ENCODE measurements at places on chromosomes 7 and 10.
A peak's percentile ranks its signal among the peaks of the same experiment; 100 is the strongest.

DNA sequence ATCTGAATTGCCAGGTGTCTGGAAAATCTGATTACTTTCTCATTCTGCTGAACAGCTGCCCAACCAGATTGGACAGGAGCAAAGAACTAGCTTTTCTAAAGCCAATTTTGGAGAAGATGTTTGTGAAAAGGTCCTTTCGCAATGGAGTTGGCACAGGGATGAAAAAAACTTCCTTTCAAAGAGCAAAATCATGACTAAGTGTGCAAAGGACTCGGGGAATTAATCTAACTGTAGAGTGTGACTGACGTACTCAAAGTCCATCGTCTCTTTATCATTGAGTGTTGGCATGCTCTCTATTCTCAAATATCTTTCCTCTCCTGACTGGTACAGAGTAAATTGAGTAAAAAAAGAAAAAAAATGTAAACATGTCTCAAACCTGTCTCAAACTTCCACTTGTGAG is 3.3 kb downstream of the NPS start:
- no peak for DNase-seq

GRCh38 chr7:139575338-139575680 is 51.8 kb downstream of the CLEC2L start:
- no peak for DNase-seq

- DNase-seq: no peak
These were observed at the start of gene TBXAS1 for GRCh38 chr7:139829025-139829774. TSS of gene TBXAS1 (plus strand) at chr7:139829264. CDS start at chr7:139829391, 127 bp downstream.

DNA sequence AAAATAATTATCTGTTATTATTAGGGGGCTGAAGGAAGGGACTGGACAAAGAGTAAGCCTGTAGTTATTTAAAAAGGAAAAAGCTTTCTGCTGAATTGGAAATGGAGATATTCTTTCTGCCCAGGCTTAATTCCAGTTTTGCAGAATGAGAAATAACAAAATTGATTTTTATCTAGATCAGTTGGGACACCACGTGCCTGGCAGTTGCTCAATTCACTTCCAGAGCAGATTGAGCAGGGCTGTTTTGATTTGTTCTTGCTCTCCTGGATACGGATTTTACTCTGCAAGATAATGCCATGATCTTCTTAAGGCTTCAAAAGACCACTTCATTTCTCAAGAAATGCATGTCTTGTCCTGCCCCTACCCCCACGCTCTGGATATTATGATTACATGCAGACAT is 524.3 kb downstream of the TCERG1L start:
- no peak for DNase-seq

DNA sequence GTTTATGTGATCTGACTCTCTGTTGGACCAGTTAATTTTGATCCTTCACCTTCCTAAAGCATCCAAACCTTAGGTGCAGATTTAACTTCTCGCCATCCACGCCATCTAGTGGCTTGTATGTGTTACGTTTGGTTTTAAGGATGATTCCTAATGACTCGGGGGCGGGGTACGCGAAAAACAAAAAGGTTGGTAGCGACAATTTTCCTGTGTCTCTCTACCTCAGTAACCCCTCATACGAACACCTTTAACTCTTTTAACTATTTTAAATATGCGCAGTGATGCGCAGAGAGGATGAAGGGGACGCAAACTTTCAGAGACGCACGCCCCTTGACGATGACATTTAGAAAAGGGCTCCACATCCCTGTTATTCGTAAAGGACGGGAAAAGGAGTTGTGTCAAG is 714 bp upstream of the KCND2 start:
- DNase-seq: no peak

DNA sequence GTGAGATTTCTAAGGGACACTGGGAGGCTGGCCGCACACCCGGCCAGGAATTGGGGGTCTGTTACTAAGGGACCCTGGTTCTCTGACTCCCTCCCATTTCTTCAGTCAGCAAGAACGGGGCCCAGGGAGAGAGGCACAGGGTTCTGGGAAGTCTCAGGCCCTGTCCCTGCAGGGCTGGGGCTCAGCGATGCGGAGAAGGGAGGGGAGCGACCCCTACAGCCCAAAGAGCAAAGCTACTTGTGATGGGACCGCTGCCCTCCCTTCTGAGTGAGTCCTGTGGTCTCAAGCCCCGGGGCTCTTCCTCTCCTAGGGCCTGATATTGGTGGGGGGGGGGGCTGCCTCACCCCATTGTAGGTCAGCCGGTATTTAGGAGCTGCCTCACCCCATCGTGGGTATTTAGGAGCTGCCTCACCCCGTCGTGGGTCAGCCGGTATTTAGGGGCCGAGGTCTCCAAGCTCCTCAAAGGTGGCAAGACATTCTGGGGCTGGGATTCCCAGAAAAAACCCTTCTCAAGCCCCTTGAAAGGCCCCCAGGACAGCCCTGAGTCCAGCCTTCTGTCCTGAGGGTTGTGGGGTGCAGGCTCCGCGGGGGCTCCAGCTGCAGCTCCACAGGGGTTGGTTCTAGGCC is 16.9 kb upstream of the NKX6-2 start:
- DNase-seq: no peak

GRCh38 chr7:2116989-2117591 is 115.7 kb downstream of the MAD1L1 start:
- peak; percentile 63 for DNase-seq

DNA sequence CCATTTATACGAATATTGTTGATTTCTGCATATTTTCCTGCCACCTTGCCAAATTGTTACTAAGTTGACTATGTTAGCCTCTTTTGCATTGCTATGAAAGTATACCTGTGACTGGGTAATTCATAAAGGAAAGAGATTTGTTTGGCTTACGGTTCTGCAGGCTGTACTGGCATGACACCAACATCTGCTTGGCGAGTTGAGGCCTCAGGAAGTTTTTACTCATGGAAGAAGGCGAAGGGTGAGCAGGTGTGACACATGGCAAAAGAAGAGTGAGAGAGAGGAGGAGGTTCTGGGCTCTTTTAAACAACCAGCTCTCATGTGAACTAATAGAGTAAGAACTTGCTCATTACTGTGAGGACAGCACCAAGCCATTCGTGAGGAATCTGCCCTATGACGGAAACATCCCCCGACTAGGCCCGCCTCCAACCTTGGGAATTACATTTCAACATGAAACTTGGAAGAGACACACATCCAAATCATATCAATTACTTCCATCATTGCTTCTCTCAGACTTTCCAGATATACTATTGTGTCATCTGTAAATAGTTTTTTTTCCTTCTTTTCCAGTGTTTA is 8.4 kb downstream of the RALA start:
- no peak for DNase-seq

GRCh38 chr7:55552320-55553023 is 19.8 kb downstream of the VOPP1 start:
- no peak for DNase-seq

- no peak for DNase-seq
These were observed 173.5 kb downstream of the ELMO1 start for GRCh38 chr7:37275078-37275710.

DNA sequence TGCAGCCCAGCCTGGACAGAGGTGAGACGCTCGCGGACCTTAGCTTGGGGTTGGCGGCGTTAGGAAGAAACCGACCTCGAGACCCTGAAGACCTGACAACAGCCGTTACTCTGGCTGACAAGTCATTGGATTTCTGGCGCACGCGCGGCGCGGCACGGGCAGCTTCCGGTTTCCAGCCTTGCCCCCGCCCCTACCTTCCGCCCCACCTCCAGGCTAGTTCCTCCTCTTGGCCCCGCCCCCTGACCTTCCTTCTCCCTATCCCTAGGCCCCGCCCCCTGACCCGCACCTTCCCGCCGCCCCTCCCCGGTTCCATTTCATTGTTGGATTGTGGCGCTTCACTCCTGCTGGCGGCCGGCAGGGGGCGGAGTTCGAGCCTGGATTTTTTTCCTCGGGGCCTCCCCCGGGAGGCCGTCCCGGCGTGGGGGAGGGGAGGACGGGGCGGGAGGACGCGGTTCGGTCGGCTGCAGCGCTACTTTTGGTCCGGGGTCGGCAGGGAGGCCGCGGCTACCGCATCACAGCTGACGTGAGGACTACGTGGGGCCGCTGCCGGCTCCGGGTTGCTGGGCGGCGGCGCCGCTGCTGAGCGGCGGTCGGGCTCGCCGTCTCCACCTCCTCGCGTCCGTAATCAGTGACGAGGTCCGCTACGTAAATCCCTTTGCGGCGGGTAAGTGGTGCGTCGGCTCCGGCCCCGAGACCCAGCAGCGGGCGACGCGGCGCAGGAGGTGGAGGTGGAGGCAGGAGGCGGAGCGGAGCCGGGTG is at the start of gene CREM:
TSS of gene CREM (plus strand) at position 317 of the 759 bp plus-strand sequence. CDS start 10,990 bp downstream, outside the sequence.
- peak; percentile 96 for DNase-seq

DNA sequence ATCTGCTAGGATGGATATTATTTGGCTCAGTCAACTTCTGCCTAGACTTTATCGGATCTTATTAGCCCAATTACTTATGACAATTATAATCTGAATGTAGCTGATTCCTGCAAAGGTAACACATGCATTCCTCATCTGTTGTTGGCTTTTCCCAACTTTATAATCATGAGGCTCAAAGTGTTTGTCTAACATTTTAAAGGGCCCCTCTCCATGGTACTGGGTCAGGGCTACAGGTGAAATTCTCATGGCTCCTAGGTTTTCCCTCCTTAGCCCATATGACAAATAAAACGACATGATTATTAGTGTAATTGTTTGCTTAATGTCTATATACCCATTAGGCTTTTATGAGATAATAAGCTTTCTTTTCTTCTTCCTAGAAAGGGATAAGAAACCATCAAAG is 4.2 kb upstream of the LRGUK start:
- no peak for DNase-seq

DNA sequence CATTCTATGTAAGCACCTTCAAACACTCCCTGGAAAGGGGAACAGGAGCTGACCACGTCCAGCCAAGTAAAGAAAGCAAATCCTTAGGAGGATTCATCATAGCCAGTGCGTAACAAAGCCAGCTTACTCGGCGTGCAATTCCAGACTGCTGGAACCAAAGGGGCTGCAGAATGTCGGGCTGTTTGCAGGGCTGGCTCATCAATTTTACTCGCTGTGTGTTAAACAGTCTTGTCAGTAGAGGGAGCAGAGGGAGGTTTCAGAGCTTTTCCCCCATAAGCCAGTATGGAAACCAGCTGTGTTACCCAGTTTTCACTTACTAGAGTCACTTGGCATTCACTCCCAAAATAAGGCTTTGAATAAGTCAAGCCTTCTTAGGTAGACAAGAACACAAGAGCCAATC is 127.1 kb downstream of the KMT2E start:
- no peak for DNase-seq

GRCh38 chr7:23373151-23374004 is 74.2 kb downstream of the MALSU1 start:
- no peak for DNase-seq
